Muscle of leg (tissue), 16 donors: ENCODE measurements at places on chromosomes 4 and X. TPM values are rescaled to one million over a fixed set of nuclear protein-coding genes. Genes with fewer than 3 reads are reported as not detected.

The RTL5 gene
- 3.6 TPM for total RNA-seq

The BTK gene
- 1.5 TPM for total RNA-seq

The DNAAF6 gene
- not detected for total RNA-seq

The DGKK gene
- not detected for total RNA-seq

The PRR32 gene
- 95.8 TPM for total RNA-seq

The DLG3 gene
- total RNA-seq, result 5.5 TPM

DNA sequence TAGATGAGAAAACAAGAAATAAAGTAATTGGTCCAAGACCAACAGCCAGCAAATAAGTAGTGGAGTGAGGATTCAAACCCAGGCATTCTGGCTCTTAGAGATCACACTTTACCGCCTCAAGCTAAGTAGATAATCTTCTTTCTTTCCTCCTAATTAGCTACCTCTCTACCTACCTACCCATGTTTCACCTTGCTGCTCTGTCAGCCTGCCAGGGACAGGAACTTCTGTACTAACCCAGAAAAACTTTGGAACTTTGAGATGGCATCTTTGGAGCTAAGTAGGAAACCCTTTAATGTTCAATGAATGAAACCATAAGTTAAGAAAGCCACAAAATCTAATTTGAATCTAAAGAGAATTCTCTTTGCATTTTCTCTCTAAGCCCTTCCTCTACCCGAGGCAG, 145.2 kb downstream of the CHRNA9 start:
- H3K27ac ChIP-seq, result no peak overlapping the region
- peaks cover 4% of the 10 kb centered on the region for H3K27me3 ChIP-seq
- no peak for DNase-seq
- no peaks in the 10 kb centered on the region for H3K4me1 ChIP-seq

DNA sequence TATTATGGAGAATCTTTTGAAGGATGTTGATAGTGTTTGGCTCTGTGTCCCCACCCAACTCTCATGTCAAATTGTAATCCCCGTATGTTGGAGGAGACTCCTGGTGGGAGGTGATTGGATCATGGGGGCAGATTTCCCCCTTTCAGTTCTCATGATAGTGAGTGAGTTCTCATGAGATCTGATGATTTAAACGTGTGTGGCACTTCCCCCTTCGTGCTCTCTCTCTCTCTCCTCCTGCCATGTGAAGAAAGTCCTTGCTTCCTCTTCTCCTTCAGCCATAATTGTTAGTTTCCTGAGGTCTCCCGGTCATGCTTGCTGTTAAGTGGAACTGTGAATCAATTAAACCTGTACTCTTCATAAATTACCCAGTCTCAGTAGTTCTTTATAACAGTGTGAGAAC, 166.1 kb upstream of the NUDT6 start:
- no peak overlapping the region for H3K27ac ChIP-seq
- no peaks in the 10 kb centered on the region for H3K4me1 ChIP-seq
- H3K27me3 ChIP-seq, result no peaks in the 10 kb centered on the region
- no peak for DNase-seq
- H3K36me3 ChIP-seq, result peaks cover 10% of the 10 kb centered on the region

- no peak for DNase-seq
- H3K27me3 ChIP-seq, result no peaks in the 10 kb centered on the region
- no peaks in the 10 kb centered on the region for H3K4me1 ChIP-seq
- no peaks in the 10 kb centered on the region for H3K36me3 ChIP-seq
- no peak overlapping the region for H3K27ac ChIP-seq
Measured at GRCh38 chr4:42453612-42454011, 56.3 kb downstream of the SHISA3 start.

DNA sequence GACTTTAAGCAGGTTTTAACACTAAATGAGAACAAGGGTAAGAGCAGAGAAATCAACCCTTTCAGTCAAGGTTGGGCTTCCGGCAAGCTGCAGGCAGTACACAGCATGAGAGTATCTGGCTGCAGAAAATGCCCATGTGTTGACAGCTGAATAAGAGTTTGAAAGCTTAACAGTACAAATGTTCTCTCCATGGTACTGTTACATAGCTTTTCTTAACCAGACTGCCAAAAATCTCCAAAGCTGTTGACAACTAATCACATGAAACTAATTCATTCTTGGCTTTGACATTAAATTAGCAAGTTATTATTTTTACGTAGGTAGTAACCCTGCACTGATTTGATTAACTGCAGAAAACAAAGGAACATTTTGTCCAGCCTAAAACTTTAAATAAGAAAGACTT, 153.5 kb downstream of the SLC10A7 start:
- no peaks in the 10 kb centered on the region for H3K27me3 ChIP-seq
- no peak overlapping the region for H3K27ac ChIP-seq
- H3K4me1 ChIP-seq, result no peaks in the 10 kb centered on the region
- no peak overlapping the region for H3K4me3 ChIP-seq

DNA sequence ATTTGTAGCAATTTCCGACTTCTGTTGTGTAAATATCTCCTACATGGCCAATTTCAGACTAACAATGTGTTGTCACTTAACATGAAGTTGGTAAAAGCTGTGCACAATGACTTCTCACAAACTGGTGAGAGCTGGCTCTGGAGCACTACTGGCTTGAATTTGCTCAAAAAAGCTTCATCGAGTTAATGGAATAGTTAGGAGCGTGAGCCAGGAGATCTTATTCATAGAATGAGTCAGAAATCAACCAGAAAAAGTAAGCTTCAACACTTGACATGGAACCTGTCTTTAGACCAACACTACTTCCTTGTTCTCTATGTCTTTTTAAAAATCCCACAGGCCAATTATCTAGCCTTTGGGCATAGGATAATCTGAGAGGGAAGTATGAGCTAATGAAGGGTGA, 7.9 kb upstream of the CHRDL1 start:
- no peak for DNase-seq
- no peak overlapping the region for H3K4me3 ChIP-seq

- H3K36me3 ChIP-seq, result no peaks in the 10 kb centered on the region
- H3K27me3 ChIP-seq, result no peaks in the 10 kb centered on the region
- H3K27ac ChIP-seq, result no peak overlapping the region
- H3K4me3 ChIP-seq, result no peak overlapping the region
- peaks cover 15% of the 10 kb centered on the region for H3K4me1 ChIP-seq
Measured at GRCh38 chr4:140047786-140048185, 106.2 kb downstream of the MAML3 start.

- H3K27me3 ChIP-seq, result peaks cover 27% of the 10 kb centered on the region
- H3K4me1 ChIP-seq, result peaks cover 3% of the 10 kb centered on the region
- peak; percentile 53 for DNase-seq
- H3K36me3 ChIP-seq, result no peaks in the 10 kb centered on the region
- peak overlapping the region; percentile 15 for H3K27ac ChIP-seq
Measured at GRCh38 chrX:136146614-136147314, 569 bp upstream of the FHL1 start.

DNA sequence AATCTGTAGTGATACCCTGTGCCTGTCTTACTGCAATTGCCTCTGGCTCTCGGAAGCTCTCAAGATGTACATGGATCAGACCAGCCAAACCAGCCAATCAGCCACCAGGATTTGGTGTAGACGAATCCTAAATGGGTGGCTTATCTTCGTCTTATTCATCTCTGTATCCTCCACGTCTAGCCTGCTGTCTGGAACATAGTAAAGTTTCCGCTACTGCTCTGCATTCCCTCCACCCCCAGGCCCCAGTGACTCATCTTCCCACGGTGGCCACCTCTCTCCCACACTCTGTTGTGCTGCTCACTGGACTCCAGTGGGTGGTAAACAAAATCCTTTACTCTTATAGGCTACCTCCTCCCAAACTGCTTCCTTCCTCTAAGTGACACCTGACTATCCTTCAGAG, 37.8 kb downstream of the SEPTIN6 start:
- no peak overlapping the region for H3K4me3 ChIP-seq
- peak overlapping the region; percentile 42 for H3K27ac ChIP-seq
- H3K36me3 ChIP-seq, result no peaks in the 10 kb centered on the region
- DNase-seq, result peak; percentile 58

DNA sequence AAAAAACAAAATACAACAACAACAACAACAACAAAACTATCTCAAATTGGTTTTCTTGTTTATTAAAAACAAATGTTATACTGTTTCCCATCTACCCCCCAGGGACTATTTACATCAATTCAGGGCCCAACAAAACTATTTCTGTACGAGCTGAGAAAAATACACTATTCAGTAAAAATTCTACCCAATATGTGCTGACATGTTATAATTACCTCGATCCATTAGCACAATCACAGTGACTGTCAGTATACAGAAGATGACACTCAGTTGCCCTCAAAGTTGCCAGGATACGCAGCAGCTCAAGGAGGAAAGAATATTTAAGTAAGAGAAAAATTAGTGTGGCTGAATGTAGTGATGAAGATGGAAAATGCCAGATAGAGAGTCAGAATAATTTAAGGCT, 150.1 kb downstream of the COX18 start:
- no peak for DNase-seq
- no peaks in the 10 kb centered on the region for H3K36me3 ChIP-seq
- no peaks in the 10 kb centered on the region for H3K4me1 ChIP-seq
- H3K27me3 ChIP-seq, result no peaks in the 10 kb centered on the region

- no peaks in the 10 kb centered on the region for H3K4me1 ChIP-seq
- no peaks in the 10 kb centered on the region for H3K36me3 ChIP-seq
- no peak for DNase-seq
- no peak overlapping the region for H3K27ac ChIP-seq
- H3K27me3 ChIP-seq, result no peaks in the 10 kb centered on the region
Measured at GRCh38 chr4:118099106-118099505, 64.8 kb downstream of the NDST3 start.
